Suppressor macrophage (primary cell): ENCODE measurements at places on chromosomes 2 and 18.
A peak's percentile ranks its signal among the peaks of the same experiment; 100 is the strongest.

DNA sequence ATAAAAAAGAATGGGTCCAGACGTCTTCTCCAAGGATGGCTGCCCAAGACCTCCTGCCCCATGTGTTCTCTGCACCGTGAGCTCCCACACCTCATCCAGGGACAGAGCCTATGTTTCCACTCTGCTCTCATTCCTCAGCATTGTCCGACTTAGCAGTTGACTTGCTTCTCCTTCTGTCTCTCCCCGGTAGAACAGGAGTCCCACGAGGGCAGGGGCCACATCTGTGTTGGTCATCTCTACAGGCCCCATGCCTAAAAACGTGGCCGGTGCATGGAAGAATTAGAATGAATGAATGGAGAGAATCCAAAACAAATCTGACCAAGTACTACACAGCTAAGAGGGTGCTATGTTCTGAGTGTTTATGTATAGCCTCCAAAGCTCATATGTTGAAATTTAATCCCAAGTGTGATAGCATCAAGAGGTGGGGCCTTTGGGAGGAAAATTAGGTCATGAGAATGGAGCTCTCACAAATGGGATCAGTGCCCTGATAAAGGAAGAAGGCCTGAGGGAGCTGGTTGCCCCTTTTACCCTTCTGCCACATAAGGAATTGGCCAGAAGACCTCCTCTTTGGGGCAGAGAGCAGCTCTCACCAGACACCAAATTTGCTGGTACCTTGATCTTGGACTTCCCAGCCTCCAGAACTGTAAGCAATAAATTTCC, 55.9 kb downstream of the FAM178B start:
- DNase-seq: no peak

DNA sequence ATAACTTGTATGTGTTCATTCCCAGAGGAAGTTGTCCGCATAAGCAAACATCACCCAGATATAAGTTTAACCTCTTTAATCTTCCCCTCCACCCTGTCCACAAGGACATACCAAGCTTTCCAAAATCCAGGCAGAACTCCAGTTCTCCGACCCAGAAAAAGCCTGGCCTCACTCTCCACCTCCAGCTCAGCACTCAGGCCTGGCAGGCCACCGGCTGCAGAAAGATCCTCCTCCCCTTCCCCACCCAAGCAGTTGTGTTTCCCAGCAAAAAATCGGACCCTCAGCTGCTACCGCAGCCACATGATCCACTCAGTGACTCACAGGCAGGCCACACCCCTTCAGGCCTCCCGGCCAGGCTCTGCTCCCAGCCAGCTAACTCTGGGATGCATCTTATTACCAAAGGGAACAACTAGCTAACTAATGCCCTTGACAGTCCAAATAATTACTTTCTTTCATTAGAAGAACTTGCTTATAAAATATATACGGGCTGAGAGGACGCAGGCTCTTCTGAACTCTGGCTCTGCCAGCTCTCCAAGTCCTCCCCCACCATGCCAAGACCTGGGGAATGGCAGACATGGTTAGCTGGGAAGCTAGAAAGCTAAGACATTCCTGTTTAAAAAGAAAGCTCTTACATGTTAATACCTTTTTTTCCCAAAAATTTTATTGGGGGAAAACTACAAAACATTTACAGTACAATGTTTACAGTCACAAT, 4.5 kb downstream of the ZFP36L2 start:
- peak; percentile 92 for DNase-seq

GRCh38 chr18:38932752-38933151, 1367.2 kb upstream of the CELF4 start:
- DNase-seq: no peak

- no peak for DNase-seq
Measured at GRCh38 chr2:236259371-236259770, 4.8 kb downstream of the ASB18 start.

- no peak for DNase-seq
Measured at GRCh38 chr2:15756011-15756550, 164.4 kb downstream of the DDX1 start.
